Daoy (cell line): ENCODE measurements at places on chromosomes 12 and 14. TPM values are rescaled to one million over a fixed set of nuclear protein-coding genes. Genes with fewer than 3 reads are reported as not detected.

- no peak for DNase-seq
Measured at GRCh38 chr12:77035226-77035625, 30.1 kb downstream of the E2F7 start.

DNA sequence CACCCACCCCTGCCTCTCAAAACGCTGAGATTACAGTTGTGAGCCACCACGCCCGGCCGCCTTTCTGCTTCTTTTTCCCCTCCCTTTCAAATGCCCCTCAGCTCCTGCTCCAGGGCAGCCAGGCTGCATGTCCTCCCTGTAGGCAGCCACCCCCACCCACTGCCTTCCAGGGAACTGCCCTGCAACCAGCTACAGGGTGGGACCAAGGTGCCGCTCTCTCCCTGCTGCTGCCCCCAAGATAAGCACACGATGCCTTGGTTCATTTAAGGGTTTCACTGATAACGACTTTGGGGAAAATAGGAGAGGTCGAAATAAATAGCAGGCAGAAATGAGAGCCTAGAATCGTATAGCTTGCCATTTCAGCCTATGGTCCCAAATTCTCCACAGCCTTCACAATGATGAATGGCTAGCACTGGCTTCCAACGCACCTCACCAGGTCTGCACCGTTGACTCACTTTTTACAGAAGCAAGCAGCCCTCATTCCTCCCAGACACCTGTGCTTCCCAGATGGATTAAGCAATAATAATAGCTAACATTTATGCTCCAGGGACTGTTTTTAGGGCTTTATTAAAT lies 40.7 kb downstream of the ATG14 start:
- no peak for DNase-seq

DNA sequence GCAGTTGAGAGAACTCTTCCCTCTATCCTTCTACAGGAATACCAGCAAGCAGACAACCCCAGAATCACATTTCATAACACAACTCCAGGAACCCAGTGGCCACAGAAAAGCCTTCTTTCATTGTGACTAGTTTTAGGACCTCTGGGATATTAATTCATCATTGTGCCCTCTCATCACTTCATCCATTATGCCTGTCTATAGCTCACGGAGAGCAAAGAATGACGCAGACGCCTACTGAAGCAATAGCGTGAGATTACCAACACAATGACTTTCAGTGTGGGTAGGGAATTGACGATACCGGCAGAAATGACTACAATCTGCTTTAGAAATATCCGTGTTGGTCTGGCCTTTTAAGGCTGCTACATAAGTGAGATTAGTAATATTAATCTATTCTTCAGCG lies 158.1 kb upstream of the FOXG1 start:
- DNase-seq: no peak

GRCh38 chr12:129693731-129694130 lies 210.1 kb downstream of the TMEM132D start:
- DNase-seq: peak; percentile 96

GRCh38 chr12:88580051-88580871 lies at the start of gene KITLG:
KITLG (minus strand) TSS chr12:88580471; CDS start chr12:88580278, 193 bp downstream.
- peak; percentile 89 for DNase-seq

The FERMT2 gene
- total RNA-seq: 121 and 131 TPM in 2 replicates

DNA sequence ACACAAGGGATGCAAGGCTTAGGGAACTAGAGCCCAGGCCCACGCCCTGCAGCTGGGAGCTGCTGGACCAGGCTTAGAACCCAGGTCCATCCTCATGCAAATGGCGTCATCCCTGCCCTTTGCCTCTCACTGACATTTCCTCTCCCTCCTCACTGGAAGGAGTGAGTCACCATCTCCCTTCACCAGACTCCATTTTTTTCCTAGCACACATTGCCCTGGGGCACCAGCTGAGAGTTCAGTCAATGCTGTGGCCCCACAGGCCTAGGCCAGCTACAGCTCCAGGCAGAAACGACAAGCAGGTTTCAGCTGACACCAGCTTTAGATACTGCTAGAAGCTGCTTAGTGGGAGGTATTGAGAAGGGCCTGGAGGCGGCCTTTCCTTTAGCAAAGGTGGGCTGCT lies 98.9 kb downstream of the RIMBP2 start:
- peak; percentile 91 for DNase-seq

The RPS6KL1 gene
- 6.6 and 9.8 TPM in 2 replicates for total RNA-seq

DNA sequence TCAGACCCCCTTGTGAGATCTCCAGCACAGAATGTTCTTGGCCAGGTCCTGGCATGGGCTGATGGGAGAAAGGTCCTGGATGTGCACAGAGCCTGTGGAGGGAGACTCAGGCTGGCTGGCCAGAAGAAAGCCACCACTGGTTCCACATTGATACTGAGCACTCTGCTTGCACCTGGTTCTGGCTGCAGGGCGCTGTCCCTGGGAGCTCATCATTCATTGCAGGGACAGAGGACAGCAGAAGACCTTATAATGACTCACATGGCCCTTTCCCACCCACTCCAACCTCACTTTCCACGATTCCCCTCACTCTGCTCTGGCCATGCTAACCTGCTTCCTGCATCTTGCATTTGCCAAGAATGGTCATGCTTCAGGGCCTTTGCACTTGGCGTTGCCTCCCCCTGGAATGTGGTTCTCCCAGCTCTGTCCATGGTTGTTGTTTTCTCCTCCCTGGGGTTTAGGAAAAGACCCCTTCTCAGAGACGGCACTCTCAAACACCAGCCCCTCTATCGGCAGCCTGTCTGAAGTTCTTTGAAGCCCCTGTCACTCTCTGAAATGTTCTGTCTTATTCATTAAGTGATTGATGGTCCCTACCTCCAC lies 10.3 kb downstream of the KRT7 start:
- peak; percentile 83 for DNase-seq

DNA sequence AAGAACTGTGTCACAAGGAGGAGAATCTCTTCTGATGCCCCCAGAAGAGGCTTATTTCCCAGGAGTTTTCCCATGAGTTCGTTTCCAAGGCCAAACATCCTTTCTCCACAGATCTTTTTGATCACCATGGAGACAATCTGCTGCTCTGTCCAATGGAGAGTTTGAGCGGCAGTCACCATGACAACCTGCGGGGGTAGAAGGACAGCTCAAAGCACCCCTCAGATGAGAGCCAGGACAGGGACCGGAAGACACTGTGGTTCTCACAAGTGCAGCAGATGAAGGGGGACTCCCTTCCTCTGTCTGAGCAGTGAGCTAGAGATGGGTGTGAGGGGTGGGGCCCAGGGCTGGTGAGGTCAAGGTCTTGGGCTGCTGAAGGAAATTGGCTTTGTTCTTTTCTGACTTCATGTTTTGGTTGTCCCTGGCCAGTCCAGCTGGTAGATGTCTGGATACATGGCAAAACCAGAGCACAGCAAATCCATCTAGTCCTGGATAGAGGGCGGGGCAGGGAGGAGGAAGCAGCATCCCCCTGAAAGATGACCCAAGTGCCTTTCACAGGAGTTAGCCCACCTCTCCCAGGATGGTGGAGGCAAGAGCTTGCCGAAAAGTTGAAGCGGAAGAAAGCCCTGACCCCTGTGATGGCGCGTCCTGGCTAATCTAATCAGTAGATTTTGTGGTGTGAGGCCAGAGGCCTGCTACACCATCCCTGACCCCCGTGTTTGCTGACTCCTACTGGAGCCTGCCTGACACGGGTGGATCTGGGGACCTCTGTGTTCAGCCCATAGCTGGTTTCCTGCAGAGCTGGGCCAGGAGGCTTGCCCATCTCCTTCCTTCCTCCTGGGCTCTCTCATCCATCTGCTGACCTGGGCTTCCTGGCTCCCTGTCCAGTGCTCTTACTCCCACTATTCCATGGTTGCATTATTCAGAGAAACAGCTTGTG lies 24.4 kb downstream of the DHRS2 start:
- DNase-seq: no peak

DNA sequence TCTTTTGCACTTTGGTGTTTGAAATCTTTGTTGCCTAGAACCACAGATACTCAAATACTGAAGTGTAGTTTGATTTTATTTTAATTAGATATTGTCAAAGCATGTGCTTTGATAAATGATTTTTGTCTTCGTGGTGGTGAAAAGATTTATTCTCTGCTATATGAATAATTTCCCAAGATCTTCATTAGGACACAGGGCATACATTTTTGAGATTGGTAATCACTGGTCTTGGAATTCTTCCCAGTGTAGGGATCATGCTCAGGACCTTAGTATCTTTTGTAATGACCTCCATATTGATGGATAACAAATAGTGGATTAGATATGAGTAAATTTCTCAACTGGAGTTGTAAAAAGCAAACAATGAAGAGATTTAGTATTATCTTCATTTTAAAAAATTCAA lies 28.2 kb downstream of the TBK1 start:
- DNase-seq: no peak
